ENCODE measurements at places on chromosomes 11 and 22. TPM values are rescaled to one million over a fixed set of nuclear protein-coding genes. Genes with fewer than 3 reads are reported as not detected.
A peak's percentile ranks its signal among the peaks of the same experiment; 100 is the strongest.

DNA sequence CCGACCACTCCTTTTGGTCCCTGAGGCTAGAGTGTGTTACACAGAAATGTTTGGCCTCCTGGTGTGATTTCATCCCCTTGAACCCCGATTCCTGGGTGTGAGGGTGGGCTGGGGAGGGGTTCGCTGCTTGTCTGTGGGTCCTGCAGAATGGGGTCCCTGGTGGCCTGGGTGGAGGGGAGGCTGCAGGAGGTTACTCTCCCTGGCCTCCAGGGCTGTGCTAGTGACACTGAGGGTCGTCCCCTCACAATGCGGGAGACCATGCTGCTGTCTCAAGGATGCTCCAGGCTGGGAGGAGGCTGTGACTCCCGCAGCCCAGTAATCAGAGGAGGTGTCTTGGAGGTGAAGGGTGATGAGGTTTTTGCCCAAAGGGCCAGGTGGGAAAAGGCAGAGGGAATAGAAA is 17.0 kb upstream of the OMP start:
- DNase-seq = peak; percentile 46

GRCh38 chr11:35046681-35047080 is 92.3 kb upstream of the CD44 start:
- no peak for DNase-seq

- DNase-seq = no peak
Measured at GRCh38 chr22:42895087-42895486, 38.0 kb upstream of the ARFGAP3 start.

DNA sequence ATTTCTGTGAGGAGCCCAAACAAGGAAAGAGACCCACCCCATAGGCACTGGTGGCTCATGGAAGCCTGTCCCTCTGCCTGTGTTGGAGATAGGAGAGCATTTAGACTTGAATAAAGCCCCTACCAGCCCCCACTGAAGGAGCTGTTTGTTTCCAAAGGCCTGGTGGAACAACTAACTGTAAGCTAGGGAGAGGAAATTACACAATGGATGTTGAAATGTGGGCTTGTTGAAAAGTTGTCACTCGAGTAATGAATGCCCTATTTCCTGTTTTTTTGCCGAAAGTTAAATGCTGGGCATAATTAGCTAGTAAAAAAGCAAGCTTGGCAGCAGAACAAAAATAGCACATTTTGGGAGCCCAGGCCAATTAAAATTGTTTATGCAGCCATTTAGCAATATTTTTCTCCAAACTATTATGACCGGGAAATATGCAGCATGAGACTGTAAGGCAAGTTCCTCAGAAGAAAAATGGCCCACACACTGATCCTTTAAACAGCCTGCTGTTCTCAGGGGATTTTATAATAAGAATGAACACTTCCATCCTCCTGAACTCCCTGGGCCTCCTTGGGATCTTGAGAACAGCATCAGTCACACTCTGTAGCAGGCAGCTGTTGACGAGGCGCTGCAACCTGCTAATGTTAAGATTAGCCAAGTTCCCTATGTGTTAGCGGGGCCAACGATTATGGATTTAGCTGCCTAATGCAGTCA is 38.6 kb upstream of the LMO2 start:
- DNase-seq = no peak

The CARD18 gene
- total RNA-seq = 11.6 TPM

- DNase-seq = no peak
Measured at GRCh38 chr11:111417766-111418435, 38.8 kb upstream of the POU2AF1 start.

GRCh38 chr11:76206327-76207081 is at the start of gene WNT11:
Gene WNT11 (minus strand): TSS chr11:76206502. CDS start chr11:76206407, 95 bp downstream.
- DNase-seq = no peak

The SHANK2 gene
- 6.2 TPM for total RNA-seq

The ANGPTL5 gene
- total RNA-seq = 0.76 TPM

The CRYBA4 gene
- not detected for total RNA-seq

GRCh38 chr22:40256516-40256915 is 78.8 kb downstream of the TNRC6B start:
- no peak for DNase-seq

- DNase-seq = no peak
Measured at GRCh38 chr11:87134524-87135106, 96.9 kb downstream of the TMEM135 start.

DNA sequence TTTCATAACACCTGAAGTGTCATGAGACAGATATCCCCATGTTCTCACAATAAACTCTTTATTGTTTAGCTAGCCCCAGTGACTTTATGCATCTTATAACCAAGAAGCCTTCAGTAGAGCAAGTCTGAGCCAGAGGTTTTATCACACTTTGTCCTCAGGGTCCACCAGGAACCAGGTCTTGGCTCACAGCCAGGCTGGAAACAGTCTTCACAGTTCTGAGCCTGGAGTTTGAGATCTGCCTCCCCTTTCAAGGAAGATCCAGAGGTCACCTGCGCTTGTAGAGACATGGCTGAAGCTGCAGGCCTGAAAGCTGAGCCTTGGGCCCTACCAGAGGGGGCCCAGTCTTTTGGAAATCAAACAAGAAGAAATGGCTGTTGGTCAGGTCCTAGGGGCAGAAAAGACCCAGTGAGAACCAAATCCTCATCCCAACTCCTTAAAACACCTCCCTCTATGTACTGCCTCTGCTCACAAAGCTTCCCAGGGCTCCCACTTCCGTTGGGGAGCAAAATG is 3.5 kb downstream of the RRP8 start:
- DNase-seq = no peak

- no peak for DNase-seq
Measured at GRCh38 chr11:4048340-4048739, 46.3 kb upstream of the RRM1 start.

The CHID1 gene
- 111 TPM for total RNA-seq

- DNase-seq = no peak
Measured at GRCh38 chr11:88212300-88212699, 37.1 kb upstream of the RAB38 start.

- no peak for DNase-seq
Measured at GRCh38 chr11:10413268-10413667, 41.8 kb upstream of the AMPD3 start.

GRCh38 chr11:27699242-27699925 is 871 bp downstream of the BDNF start:
- DNase-seq = no peak

- DNase-seq = no peak
Measured at GRCh38 chr11:13276454-13276831, 1.1 kb upstream of the BMAL1 start.

GRCh38 chr11:34072832-34073231 is 21.3 kb downstream of the CAPRIN1 start:
- no peak for DNase-seq

The SLC25A18 gene
- 1.0 TPM for total RNA-seq

Data from suprapubic skin (tissue), 4 donors.